Astrocyte of the spinal cord (primary cell): ENCODE measurements at places on chromosomes 6 and 20.

DNA sequence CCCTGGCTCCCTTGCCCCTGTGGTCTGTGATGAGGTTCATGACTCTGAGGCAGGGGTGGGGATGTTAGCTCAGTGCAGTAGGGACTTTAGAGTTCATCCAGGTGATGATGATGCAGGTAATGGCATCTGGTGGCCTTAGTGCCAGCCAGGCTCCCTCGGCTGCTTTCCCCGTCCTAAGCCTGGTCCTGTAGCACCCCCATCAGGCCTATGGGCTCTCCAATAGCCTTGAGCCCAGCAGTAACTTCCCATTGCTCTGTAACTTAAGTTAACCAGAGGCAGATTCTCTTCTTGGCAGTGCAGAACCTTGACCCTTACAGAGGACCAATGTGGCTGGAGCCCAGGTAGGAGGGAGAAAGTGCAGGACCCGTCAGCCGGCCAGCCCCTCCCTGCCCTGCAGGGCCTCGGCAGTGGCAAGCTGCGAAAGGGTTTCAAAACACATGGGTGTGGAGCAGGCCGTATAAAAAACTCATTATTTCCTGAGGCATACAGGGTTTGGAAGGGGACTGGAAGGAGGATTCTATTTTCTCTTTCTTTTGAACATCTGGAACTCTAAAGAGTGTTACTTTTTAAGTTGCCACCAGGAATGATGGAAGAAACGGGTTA, 406.9 kb downstream of the CDH26 start:
- no peak for DNase-seq

DNA sequence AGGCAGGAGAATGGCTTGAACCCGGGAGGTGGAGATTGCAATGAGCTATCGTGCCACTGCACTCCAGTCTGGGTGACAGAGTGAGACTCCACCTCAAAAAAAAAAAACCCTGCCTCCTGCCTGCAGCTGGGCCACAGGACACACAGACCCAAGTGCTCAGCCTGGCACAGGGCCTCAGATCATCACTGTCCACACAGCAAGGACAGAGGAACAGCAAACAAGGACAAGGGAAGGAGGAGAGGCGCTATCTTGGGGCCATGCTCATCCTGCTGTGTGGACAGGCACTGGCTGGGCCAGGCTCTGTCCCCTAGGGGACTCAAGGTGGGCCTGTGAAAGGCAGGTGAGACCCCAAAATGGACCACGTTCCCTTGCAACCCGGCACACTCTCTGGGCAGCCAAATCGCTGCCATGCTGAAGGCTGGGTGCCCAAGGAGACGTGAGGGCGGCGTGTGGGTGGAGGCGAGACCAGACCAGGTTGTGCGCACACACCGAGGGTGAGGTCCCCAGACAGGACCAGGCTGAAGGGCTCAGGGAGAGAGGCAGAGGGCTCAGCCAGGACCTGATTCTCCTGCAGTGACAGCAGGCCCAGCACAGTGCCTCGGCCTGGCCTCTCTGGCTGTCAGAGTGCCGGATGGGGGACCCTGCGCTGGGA, 9.1 kb downstream of the UCKL1 start:
- no peak for DNase-seq

DNA sequence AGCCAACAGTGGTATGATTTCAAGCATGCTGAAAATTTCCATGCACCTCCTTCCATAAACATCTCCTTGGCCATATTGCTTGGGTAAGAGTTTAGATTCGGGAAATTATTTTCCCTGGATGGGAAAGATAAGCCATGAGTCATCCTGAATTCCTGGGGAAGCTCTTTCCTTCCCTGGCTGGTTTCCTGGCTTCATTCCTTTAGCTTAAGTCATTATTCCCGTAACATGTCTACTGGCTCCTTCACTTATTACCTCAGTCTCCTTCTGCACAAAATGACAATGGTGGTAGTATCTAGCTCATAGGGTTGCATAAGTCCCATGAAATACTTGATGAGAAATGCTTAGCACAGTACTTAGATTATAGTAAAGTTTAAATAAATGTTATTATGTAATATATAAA, 27.6 kb downstream of the TINAG start:
- DNase-seq: peak; percentile 93

DNA sequence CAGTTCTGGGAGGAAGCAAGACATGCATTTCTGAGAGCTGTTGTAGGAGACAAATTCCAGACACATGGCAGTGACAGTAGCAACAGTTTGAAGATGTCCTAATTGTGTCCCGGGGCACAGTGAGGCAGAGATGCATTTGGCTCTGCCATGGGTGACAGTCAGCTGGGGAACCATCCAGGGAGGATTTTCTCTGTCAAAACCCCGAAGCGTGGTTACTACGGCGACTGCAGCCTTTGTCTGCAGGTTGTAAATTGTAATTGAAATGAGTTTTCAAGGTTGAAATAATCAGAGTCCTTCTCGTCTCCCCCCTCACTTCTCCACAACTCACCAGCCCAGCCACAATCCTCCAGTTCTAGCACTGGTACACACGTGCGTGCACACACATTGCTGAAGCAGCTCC, 100.1 kb downstream of the GRM4 start:
- no peak for DNase-seq

GRCh38 chr6:54243699-54244098, 64.5 kb upstream of the TINAG start:
- DNase-seq: no peak

DNA sequence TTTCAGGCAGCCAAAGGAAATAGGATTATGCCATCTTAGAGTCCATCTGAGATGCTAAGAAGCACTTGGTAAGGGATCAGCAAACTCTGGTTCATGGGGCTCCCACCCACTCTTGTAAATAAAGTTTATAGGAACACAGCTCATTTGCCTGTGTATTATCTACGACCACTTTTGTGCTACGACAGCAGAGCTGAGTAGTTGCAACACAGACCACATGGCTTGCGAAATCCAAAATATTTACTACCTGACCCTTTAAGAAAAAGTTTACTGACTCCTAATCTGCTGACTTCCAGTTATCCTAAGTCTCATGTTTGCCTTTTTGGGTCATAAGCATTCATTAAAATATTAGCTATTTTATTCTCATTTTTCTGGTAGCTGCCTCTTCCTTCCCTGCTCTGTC, 859.0 kb downstream of the QKI start:
- DNase-seq: no peak

- peak; percentile 35 for DNase-seq
Observed at GRCh38 chr6:5085648-5086293, 630 bp downstream of the PPP1R3G start.

GRCh38 chr6:135179920-135180541, 1.1 kb upstream of the MYB start:
- no peak for DNase-seq

- DNase-seq: no peak
Observed at GRCh38 chr20:1618954-1619540, 762 bp downstream of the SIRPB1 start.

DNA sequence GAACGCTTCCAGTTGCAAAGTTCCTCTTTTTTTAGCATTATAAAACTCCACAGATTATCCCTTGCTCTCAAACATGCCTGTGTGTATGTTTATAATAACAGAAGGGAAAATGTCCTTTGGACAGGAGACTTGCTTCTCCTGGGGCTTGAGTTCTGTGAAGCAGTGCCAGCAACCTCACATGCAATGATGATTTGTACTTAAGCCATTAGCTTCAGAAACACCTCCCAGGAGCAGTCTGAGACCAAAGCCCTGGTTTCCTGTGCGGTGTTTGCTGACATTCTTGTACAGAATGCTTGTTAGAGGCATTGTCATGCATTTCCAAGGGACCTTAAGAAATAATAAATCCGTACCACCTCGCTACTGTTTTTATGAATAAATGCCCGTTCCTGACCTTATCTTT, 752.8 kb downstream of the CBLN4 start:
- DNase-seq: no peak

- no peak for DNase-seq
Observed at GRCh38 chr6:166501246-166501645, 85.2 kb downstream of the RAMACL start.

DNA sequence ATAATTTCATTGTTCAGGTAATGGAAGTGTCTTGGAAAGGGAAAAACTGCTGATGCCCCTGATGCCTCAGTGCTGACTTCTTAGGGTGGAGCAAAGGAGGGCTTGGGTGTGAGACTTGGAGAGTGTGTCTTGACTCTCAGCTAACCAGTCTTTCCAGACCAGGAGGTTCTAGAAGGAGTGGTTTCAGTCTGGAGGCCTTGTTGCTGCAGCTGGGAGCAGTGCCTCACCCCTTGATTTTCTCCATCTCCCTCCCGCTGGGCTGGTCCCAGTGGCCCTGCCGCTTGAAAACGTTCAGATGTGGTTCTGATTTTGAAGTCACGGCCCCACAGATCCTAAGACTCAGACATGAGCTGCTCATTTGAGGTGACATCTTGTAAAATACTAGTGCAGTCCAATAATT, 5.4 kb downstream of the DSP start:
- DNase-seq: no peak

- no peak for DNase-seq
Observed at GRCh38 chr6:137342607-137343190, 123.5 kb upstream of the IFNGR1 start.

DNA sequence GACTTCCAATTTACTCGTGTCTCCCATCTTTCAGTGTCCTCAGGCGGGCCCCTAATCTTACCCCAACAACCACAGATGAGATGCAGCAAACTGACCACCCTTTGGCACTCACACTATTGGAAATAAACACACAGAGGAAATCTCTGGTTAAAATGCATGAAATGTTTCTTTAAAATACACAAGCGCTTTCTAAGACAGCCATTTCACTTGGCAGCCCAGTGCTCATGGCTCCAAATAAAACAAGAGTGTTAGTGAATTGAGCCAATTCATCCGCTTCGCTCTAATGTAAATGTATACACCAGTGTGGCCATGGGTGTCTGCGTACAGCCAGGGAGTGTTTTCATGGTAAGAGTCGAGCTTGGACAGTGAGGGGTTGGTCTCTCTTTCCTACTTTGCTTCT, 282.9 kb downstream of the CLIC5 start:
- no peak for DNase-seq

DNA sequence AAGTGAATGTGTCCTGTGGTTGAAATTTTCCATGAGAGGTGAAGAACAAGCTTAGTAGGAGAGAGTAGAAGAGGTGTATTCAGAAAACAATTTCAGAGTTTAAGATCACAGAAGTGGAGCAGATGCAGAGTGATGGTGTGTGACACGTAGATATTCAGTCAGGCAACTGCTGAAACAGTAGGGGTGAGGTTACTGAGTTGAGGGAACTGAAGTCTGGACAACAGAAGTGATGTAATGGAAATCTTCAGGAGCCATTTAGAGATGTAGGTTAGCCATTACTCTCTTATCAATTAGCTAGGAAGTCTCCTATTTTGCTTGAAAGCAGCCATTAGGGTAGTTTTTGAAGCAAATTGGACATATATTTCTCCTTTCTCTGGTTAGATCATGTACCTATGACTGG, 584.4 kb downstream of the PKHD1 start:
- no peak for DNase-seq

DNA sequence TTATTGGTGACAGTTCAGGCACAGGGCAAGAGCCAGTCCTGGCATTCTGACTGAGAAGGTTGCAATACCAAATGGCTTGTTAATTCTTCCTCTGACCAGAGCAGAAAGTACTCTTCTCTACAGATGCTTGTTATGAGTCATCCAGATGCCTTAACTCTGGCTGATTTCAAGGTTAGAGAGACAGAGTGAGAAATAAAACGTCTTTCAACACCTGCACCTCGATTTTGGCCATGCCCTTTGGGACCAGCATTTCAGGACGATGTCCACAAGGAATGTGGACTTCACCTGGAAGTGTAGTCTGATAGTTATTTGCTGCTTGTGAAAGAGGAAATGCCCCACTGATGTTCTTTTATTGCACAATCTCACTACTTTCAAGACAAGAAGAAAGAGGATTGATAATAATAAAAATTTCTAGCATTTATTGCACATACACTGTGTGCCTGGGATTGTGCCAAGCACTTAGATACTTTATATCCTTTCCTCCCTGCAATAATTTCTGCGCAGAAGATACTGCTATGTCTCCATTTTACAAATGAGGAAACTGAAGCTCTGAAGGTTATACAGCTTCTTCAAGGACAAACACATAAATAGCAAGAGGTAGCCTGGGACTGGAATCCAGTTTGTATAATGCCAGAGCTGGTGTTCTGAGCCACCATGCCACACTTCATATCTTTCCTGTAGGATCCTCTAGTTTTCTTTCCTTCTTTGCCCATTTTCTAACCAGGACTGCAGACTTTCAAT, 33.5 kb upstream of the MCM3 start:
- peak; percentile 44 for DNase-seq

GRCh38 chr6:33848484-33848883, 44.7 kb upstream of the MLN start:
- DNase-seq: no peak

- no peak for DNase-seq
Observed at GRCh38 chr6:111437573-111437972, 45.4 kb downstream of the REV3L start.

DNA sequence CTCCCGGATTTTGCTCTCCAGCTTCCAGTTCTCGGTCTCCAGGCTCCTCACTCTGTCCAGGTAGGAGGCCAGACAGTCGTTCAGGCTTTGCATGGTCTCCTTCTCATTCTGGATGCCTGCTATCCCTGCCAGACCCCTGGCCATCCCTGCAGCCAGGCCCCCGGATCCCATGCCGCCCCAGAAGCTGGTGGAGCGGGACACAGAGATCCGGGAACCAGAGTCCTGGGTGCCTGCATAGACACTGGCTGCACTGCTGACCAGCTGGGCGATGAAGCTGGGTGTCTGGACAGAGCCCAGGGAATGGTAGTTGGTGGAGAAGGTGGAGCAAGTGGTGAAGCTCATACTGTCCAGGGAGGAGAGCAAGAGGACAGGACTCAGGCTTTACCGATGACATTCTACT, 2.9 kb upstream of the CALHM6 start:
- no peak for DNase-seq

- peak; percentile 79 for DNase-seq
Observed at GRCh38 chr6:149209871-149210775, 107.4 kb upstream of the TAB2 start.

GRCh38 chr6:26349964-26350857, 14.8 kb upstream of the BTN3A2 start:
- DNase-seq: no peak

DNA sequence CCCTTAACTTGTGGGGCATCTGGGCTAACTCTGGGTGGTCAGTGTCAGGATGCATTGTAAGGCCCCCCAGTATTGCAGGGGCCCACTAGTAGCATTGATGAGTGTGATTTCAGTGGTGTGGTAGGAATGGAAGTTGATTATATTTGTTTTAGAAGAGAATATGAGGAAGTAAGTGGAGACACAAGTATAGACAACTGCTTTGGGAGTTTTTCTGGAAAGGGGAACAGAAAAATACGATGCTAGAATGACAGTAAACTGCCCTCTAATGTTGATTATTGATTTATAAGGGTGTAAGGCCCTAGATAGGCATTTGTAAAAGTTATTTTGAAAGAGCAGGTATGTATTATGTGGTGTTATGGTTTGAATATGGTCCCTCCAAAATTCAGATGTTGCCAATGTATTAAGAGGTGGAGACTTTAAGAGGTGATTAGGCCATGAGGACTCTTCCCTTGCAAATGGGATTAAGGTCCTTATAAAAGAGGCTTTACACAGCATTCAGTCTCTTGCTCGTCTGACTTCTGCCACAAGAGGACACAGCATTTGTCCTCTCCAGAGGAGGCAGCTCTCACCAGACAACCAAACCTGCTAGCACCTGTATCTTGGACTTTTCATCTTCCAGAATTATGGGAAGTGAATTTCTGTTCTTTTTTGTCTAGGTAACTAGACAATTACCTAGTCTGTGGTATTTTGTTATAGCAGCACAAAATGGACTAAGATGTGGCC, 135.9 kb upstream of the DTNBP1 start:
- no peak for DNase-seq

- no peak for DNase-seq
Observed at GRCh38 chr6:68675548-68675947, 40.5 kb downstream of the ADGRB3 start.

GRCh38 chr6:36132246-36132895, 2.1 kb downstream of the MAPK13 start:
- no peak for DNase-seq

GRCh38 chr6:89939144-89939543, 44.9 kb downstream of the GJA10 start:
- no peak for DNase-seq
